ENCODE measurements at places on chromosomes 7 and 10.

- DNase-seq = no peak
Observed at GRCh38 chr10:51937308-51938140, 238.1 kb upstream of the CSTF2T start.

- DNase-seq = no peak
Observed at GRCh38 chr7:24902931-24903330, 77.0 kb downstream of the OSBPL3 start.

DNA sequence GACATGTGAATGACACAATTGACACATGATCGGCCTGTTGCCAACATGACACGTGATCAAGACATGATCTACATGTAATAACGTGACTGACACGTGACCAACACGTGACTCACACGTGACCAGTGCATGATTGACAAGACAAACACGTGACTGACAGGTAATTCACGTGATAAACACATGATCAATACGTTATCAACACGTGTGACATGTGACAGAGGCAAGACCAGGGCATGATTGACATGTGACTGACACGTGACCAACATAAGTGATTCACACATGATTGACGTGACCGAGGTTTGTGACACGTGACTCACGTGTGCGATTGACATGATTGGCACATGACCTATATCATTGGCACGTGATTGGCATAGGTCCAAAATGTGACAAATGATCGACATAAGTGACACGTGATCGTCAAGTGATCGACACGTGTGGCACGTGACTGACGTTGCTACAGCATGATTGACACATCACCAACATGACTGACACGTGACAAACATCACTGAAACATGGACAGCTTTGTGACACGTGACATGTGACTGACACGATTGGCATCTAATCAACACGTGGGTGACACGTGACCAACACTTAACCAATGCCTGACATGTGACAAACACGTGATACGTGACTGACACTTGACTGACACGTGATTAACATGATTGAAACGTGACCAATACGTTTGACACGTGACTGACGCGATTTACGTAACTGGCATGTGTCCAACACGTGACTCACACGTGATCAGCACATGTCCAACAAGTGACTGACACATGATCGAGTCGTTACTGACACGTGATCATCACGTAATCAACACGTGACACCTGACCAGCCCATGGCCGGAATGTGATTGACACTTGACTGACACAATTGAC lies 23.0 kb downstream of the CRPPA start:
- DNase-seq = peak; percentile 5

DNA sequence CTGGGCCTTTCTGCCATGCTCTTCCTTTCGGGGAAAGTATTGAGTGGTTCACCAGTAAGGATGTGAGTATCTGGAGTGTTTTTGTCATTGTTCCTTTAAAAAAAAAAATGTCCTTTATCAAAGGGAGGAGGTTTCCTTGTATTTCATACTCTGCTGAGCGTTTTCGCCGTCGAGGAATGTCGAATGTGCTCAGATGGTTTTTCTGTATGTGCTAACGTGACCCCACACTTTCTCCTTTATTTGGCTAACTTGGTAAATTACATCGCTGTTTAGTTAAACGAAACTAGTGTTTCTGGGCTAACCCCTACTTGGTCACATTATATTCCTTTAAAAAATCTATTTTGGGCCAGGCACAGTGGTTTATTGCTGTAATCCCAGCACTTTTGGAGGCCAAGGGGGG lies 45.9 kb downstream of the INPP5A start:
- DNase-seq = no peak

DNA sequence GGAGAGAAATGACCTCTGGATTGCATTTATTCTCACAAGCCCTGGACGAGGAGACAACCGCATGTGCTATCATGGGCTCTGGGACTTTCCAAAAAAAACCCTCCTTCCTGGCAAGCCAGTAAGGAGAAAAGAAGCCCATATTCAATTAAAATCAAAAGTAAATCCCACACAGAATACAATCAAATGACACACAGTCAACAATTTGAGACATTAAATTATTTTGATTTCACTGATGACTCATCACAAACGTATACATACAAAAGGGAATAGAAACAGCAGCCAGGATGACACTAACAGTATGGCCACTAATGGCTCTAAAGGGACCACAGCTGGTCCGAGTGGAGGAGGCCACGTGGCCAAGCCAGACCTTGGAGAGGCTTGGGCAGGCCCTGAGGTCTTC lies 24.9 kb downstream of the LRRC20 start:
- DNase-seq = no peak

- no peak for DNase-seq
Observed at GRCh38 chr7:51606601-51607154, 290.1 kb upstream of the COBL start.

Data from SK-N-DZ (cell line).